ENCODE measurements at places on chromosomes 1 and 21. TPM values are rescaled to one million over a fixed set of nuclear protein-coding genes. Genes with fewer than 3 reads are reported as not detected.

FCRLA gene
- total RNA-seq = 8.4 TPM

C1orf94 gene
- not detected for total RNA-seq

AMIGO1 gene
- total RNA-seq = 2.7 TPM

NEGR1 gene
- total RNA-seq = 15.7 TPM

ANGPTL3 gene
- total RNA-seq = not detected

- DNase-seq = peak; percentile 72
These were observed 1.2 kb downstream of the EVA1B start for GRCh38 chr1:36322041-36322785.

DNA sequence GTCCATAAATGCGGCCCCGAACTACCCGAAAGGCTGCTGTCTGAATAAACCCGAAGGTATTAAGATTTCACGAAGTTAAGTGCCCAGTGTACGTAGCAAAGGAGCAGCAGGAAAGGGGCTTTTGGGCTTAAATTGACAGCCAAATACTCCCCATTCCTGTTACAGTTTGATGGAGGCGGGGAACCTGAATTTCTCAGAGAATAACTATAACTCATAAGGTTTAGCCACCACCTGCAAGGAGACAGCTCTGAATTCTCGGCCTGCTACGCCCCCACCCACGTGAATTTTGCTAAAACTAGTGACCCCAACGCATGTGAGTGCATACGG lies 5.2 kb downstream of the GFI1 start:
- peak; percentile 3 for DNase-seq

- no peak for DNase-seq
These were observed 4.1 kb downstream of the SH3BP5L start for GRCh38 chr1:248821641-248822040.

GRCh38 chr1:26361605-26362122 lies 7.7 kb upstream of the CRYBG2 start:
- DNase-seq = no peak

- peak; percentile 77 for DNase-seq
These were observed 141.7 kb upstream of the HOOK1 start for GRCh38 chr1:59672851-59673572.

DNA sequence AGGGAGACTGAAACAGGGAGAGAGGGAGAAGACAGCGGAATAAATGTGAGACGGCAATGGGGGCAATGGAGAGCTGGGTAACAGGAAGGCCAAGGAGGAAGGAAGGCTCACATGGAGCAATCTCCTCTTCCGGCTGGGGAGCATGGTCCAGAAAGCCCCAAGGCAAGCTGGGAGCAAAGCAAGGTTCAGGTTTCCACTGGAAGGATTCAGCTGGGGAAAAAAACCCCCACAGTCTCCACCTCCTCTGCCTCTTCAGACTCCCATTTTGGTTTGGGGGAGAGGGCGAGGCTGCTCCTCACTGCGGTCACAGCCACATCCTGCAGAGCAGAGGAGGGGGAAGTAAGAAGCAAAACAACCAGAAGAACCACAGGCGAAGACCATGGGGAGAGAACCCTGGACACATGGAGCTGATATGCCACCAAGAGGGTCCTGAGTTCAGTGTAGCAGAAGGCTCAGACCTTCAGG lies 650 bp downstream of the TNFAIP8L2 start:
- DNase-seq = no peak

DNA sequence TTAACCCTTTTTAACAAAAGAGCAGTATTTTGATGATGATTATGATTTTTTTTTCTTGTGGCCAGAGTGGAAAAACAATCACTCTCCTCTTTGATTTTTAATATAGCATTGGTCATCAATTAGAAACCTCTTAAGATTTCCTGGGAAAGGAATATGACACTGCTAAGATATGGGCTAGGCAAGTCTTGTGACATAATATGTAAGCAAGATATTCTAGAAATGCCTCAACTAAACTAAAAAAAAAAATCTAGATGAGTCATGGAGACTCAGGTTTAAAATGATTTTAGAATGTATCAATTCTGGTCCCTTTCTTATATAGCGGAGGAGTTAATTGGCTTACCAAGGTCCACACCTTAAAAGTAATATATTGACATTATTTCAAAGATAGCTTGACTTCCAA lies 60.3 kb upstream of the JUN start:
- peak; percentile 56 for DNase-seq

GRCh38 chr1:26970810-26971209 lies 10.5 kb upstream of the KDF1 start:
- DNase-seq = no peak

DNA sequence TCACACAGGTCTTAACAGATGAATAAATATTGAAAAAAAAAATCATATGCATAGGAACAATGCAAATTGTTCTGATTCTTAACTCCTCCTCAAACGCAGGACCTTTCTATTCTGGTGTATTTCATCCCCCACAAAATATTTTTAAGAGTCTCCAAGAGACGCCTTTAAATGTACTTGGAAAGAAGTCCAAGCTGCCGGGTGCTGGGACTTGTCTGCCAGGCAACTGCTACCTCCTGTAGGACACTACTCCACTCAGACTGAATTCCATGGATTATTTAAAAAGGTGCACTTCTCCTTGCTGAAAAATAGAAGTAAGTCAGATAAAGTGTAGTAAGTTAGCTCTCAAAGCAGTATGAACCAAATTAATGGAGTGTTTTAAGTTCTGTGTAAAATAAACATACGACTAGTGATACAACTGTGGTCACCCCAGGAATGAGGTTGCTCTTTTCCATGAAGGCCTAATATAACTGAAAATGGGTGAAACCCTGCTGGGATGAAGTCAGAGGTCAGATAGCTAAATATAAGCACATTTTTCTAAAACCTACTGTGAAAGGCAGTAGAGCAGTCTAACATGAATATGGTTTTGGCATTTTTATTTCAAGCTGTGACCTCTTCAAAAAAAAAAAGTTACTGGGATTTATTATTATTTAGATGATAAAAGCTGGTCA lies 189.2 kb upstream of the PBX1 start:
- DNase-seq = no peak

DNA sequence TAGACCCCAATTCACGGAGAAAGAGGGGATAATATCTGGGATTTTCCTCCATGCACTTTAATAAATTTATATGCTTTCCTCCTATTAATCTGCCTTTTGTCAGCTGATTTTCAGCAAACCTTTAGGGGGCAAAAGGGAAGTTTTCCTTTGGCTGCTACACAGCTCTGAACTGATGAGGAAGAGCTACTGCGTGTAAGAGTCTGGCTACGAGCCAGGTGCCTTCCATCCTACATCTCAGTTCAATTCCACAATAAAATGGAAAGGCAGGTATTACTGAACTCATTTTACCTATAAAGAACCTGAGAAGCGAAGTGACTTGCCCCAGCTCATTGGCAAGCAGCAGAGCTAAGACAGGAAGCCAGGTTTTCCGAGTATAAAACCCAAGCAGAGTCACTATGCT lies 28.3 kb upstream of the ZNF326 start:
- DNase-seq = no peak

DNA sequence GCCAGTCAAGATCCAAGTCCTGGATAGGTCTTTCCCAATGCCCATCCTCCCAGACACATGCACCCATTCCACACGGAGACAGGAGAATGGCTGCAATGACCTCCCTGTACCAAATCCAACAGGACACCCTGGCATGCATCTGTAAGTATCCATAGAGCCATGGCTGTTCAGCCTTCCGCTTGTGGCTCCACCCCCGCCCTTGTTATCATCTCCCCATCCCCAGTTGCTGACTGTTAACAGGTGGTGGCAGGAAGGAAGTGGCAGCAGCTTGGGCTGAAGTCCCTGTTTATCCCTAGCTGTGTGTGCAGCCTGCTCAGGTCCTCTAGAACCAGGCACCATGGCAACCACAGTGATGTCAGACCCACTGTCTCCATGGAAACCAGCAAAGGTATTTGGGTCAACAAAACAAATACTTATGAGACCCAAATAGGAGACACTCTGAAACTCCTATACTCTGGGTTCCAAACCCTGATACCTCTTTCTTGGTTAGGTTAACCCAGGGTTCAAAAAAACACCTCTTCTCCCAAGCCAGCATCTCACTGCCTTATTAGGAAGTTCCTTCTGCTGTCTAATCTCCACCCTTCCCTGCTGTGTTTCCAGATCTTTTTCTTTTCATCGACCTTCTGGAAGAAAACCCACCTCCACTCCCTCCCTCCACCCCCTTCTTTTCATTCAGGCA lies 721 bp downstream of the PBXIP1 start:
- DNase-seq = peak; percentile 83

DNA sequence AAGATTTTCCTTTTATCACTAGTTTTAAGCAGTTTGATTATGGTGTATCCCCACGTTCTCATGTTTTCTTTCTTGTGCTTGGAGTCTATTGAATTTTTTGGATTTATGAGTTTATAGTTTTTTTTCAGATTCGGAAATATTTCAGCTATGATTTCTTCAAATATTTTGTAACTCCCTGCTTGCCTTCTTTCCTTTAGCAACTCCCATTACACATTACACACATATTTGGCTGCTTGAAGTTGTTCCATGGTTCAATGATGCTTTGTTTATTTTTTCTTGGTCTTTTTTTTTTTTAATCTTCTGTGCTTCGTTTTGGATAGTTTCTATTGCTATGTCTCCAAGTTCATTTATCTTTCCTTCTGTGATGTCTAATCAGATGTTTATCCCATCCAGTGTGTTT lies 48.5 kb upstream of the WARS2 start:
- DNase-seq = peak; percentile 33

Data from GM23248 (cell line).